ENCODE measurements at places on chromosomes 2 and 18.
A peak's percentile ranks its signal among the peaks of the same experiment; 100 is the strongest.

DNA sequence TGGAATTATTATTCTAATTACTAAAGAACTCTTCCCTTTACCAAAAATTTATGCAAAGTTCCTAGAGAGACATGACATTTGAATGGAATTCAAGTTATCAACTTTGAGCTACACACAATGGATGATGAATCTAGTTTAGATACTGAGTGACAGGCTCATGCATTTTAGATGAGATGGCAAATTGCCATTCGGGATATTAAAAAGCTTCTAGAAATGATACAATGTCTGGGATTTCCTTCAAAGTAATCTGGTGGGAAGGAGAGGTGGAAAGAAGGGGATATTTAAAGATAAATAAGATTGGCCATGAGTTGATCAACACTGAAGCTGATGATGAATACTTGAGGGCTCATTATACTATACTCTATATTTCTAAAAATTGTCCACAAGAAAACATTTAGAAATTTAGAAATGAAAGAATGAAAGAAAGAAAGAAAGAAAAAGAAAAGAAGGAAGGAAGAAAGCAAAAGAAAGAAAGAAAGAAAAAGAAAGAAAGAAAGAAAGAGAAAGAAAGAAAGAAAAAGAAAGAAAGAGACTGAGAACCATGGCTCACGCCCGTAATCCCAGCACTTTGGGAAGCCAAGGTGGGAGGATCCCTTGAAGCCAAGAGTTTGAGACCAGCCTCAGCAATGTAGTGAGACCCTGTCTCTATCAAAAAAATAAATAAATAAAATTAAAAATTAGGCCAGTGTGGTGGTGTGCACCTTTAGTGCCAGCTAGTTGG, 62.6 kb upstream of the NEDD4L start:
- DNase-seq = no peak

GRCh38 chr2:192407692-192408091, 213.0 kb upstream of the TMEFF2 start:
- no peak for DNase-seq

- DNase-seq = no peak
These were observed 298.2 kb downstream of the CNTNAP5 start for GRCh38 chr2:124323321-124323720.

DNA sequence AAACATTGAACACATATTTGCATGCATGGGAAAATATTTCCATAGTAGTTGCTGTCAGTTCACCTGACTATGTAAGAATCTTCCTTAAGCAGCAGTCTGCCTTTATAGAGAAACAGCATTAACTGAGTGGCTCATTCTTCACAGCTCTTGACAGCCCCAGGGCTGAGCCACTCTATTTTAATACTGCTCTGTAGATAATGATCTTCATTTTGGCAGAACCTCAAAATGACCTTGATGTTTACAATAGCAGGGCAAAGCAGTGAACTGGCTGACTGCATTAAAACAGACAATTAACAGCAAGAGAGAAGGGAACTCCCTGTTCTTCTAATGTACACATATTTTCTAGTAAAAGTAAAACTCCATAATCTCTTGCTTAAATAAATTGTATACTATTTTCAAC, 580.6 kb upstream of the SOX11 start:
- DNase-seq = no peak

DNA sequence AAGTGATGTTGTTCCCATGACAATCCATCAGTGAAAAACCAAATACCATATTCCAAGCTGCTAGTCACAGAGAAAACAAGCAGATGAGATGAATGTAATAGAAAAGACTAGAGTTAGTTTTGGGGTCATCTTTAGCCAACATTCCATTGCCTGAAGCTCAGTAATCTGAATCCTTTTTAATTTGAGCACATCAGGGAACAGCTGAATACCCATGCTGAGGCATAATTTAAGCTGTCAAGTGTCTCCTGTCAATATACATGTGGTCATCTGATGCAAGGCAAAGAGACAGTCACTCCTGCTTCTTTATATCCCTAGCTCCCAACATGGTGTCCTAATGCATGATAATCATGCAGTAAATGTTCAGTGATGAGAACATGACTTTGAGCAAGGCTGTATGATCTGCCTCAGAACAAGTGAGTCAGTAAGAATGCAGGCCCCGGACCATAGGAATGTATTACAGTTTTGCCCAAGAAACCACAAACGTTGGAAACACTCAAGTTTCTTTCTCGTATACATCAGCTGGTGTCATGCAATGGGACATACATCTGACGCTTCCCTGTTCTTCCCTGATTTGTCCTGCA, 48.0 kb downstream of the CDK15 start:
- DNase-seq = peak; percentile 80

GRCh38 chr18:7876354-7877104, 309.4 kb downstream of the PTPRM start:
- DNase-seq = no peak

- DNase-seq = no peak
These were observed 4.6 kb downstream of the BCL11A start for GRCh38 chr2:60548845-60549237.

- peak; percentile 81 for DNase-seq
These were observed 18.2 kb upstream of the TMEM247 start for GRCh38 chr2:46461011-46461674.

DNA sequence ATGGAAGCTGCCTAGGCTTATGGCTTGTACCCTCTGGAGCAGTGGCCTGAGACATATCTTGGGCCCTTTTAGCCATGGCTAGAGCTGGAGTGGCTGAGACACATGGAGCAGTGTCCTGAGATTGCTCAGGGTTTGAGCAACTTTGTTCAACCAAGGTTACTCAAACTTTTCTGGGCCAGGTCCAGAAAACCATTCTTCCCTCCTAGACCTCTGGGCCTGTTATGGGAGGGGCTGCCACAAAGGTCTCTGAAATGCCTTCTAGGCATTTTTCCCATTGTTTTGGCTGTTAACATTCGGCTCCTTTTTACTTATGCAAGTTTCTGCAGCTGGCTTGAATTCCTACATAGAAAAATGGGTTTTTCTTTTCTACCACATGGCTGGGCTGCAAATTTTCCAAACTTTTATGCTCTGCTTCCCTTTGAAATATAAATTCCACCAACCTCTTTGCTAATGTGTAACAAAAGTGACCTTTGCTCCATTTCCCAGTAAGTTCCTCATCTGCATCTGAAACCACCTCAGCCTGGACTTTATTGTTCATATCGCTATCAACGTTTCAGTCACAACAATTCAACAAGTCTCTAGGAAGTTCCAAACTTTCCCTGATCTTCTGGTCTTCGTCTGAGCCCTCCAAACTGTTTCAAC, 84.9 kb upstream of the MAP4K3 start:
- no peak for DNase-seq

GRCh38 chr2:12321886-12322285, 394.9 kb upstream of the TRIB2 start:
- DNase-seq = no peak

DNA sequence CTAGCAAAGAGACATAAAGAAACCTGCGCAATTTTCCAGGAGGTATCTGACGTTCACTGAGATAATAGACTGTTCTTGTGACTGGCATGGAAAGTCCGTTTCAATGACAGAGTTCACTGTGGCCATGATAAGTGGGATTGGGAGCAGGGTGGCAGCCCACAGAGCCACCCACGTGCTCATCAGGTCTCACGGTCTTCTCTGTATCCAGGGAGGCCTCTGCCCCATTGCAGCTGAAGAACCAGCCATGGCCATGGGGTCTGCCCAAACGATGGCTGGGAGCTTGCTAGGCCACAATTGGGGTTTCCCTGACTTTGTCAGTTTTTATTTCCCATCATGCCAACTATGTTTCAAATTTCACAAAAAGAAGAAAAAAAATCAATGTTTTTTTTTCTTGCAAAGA, 57.2 kb downstream of the PDCL3 start:
- peak; percentile 33 for DNase-seq

GRCh38 chr2:187644486-187644885, 90.3 kb upstream of the TFPI start:
- DNase-seq = no peak

GRCh38 chr18:39951142-39951720, 2003.8 kb upstream of the PIK3C3 start:
- DNase-seq = no peak

DNA sequence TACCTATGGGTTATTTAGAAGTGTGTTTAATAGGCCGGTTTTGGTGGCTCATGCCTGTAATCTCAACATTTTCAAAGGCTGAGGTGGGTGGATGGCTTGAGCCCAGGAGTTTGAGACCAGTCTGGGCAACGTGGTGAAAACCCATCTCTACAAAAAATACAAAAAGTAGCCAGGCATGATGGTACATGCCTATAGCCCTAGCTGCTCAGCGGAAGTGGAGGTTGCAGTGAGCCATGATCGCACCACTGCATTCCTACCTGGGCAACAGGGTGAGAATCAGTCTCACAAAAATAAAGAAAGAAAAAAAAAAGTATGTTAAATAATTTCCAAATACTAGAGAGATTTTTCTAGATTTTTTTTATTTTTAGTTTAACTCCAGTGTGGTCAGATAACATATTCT, 316.0 kb downstream of the KIAA1328 start:
- no peak for DNase-seq
